Caco-2 (cell line): ENCODE measurements at places on chromosomes 3 and 15.

GRCh38 chr15:90560229-90560776, 30.6 kb downstream of the CRTC3 start:
- DNase-seq: no peak

DNA sequence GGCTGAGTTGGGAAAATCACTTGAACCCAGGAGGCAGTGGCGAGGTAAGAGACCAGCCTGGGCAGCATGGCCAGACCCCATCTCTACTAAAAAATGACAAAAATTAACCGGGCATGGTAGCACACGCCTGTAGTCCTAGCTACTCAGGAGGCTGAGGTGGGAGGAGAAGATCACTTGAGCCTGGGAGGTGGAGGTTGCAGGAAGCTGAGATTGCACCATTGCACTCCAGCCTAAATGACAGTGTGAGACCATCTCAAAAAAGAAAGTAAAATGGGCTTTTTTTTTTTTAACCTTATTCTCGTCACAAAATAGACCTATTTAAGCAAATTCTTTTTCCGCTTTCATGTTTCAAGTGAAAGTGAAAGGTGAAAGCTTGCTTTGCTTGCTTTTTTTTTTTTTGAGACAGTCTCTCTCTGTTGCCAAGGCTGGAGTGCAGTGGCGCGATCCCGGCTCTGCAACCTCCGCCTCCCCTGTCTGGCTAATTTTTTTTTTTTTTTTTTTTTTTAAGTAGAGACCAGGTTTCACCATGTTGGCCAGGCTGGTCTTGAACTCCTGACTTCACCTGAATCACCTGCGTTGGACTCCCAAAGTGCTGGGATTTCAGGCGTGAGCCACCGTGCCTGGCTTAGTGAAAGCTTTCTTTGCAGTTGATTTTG, 3.6 kb downstream of the PDIA3 start:
- no peak for DNase-seq

DNA sequence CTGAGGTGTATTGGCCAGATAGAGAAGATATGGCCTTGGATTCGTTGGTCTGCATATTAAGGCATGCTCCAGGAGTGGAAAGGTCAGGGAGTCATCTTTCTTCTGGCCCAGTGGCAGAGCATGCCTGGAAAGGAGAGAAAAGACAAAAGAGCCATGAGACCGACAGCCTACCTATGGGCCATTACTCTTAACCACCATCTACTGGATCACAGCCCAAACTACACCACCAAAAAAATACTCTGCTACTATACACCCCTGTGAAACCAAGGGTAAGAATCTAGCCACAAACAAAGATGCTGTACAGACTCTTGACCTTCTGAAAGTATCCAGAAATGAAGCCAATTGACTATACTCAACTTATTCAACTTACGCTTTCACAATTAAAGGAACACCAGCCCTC, 96.1 kb upstream of the PLSCR5 start:
- no peak for DNase-seq

GRCh38 chr3:76733073-76733759, 306.7 kb upstream of the ROBO2 start:
- no peak for DNase-seq

GRCh38 chr3:89402051-89402450, 294.6 kb downstream of the EPHA3 start:
- DNase-seq: no peak

GRCh38 chr3:165476399-165477060, 280.3 kb upstream of the SLITRK3 start:
- DNase-seq: no peak

- no peak for DNase-seq
These were observed 44.8 kb downstream of the CEMIP start for GRCh38 chr15:80823995-80824394.

DNA sequence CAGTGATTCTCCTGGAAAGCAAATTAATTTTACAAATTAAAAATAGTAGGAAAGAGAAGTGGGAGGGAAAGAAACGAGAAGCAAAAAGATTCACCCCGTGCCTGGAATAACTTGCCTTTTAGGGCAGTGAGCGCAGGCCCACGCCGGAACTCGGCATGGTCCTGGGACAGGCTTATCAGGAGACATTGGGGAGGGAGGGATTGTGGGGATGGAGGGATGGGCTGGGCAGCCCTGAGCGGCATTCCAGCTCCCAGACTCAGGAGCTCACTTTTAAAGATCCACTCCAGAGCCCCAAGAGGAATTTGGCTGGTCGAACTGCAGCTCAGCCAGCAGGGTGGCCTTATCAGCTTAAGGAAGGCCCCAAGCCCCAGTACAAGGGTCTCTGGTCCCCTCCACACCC, 117.9 kb downstream of the ADCY5 start:
- DNase-seq: no peak

- DNase-seq: no peak
These were observed 12.5 kb downstream of the LSAMP start for GRCh38 chr3:116432795-116433194.

GRCh38 chr15:41970456-41970855, 1.9 kb downstream of the EHD4 start:
- DNase-seq: no peak

- DNase-seq: no peak
These were observed 38.6 kb downstream of the PIK3R4 start for GRCh38 chr3:130707902-130708601.
